ENCODE measurements at places on chromosomes 16 and 17.

DNA sequence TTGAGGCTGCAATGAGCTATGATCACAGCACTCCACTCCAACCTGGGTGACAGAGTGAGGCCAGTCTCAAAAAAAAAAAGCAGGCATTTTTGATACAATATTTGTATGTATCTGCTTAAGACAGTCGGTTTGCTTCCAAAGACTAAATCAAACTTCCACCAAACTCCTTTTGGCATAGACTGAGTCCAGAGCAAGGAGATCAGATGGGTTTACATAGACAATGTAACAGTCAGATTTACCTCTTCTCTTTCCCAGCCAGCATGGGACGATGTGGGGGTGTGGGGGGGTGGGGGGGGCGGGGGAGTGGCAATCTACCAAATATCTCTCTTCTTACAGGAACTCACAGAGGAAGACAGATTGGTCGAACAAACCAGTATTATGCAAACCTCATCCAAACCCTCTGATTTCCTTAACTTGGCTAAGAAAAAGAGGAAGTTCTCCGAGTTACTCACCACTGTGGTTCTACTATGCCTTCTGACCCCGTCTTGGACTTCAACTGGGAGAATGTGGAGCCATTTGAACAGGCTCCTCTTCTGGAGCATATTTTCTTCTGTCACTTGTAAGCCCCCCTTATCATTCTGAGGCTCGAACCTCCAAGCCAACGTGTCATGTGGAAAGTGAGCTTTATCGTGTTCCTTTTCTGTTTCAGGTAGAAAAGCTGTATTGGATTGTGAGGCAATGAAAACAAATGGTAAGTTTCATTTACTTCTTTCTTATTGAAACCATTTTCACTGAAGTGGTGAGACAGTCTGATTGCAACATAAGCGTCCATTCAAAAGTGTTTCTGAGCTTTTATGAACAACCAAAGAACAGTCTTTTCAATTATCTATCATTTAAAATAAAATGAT, at the start of gene MILR1:
TSS of gene MILR1 (plus strand) at position 451 of the 848 bp plus-strand sequence. CDS start at position 505, 54 bp downstream.
- no peak for DNase-seq

DNA sequence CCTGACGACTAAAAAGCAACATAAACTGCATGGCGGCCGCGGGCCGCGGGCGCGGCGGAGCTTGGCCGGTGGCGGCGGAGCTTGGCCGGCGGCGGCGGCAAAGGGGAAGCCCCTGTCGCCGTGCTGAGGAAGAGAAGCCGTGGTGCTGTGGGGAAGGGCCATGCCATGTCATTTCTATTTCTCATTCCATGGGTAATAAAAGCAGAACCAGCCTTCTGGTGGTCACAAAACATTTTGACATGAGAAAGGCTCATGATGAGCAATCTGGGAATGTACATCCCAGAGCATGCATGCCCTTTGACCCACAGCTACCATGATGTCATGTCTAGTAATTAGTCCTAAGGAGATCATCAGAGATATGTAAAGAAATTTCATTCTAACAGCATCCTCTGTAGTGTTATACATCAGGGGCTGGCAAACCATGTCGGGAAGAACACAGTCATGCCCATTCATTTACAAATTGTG, 23.9 kb upstream of the HEATR6 start:
- DNase-seq: no peak

DNA sequence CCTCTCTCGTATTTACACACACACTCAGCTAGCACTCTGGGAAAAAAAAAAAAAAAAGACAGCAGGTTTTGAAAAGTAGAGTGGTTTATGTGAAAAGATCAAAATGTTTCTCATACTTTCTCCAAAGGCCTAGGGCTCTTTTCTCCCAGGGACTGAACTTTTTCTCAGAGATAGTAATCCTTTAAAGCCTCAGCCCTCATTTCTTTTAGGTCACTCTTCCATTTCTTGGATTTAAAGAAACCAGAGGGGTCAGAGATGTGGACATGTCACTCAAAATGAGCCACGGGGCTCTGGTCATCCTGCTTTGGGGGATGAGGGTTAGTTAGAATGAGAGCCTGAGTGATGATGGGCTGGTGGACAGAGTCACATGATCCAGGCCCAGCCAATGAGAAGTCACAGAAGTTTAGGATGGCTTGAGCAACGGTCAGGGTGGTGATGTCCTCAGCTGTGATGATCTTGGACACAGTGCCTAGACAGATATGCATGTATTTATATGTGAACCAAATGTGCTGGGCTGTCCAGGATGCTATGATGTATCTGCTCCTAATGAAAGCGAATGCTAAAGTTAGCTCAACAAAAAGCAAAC, 33.7 kb upstream of the AXIN2 start:
- DNase-seq: no peak

DNA sequence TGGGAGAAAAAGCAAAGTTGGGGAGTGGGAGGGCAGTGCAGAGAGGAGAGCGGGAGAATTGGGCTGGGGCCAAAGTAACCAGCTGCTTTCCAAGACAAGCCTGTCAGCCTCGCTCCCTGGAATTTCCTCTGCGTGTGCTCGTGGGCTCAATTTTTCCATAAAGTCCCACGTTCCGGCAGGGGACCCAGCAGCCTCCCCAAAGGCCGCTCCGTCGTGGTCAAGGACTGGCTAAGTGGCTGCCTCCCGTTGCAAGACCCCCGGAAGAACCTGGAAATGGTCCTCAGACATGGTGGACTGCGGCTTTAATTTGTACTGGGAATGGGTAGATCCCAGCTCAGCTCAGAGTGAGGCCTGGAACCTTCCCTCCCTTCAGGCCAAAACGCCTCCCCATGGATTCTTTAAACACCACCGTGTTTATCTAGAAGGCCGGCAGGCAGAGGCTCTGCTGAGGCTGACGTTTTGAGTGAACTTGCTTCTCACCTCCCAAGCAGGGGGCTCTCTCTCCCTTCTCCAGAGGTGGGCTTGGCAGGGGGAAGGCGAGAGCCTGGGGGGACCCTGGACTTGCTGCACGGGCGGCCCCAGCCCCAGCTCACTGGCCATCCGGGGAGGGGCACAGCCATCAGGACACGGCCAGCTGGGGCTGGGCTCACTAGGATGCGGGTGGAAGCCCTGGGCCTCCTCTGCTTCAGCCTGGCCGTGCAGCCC, 190.0 kb downstream of the C16orf95 start:
- no peak for DNase-seq

- DNase-seq: no peak
These were observed 11.3 kb upstream of the RNF157 start for GRCh38 chr17:76251478-76252039.

DNA sequence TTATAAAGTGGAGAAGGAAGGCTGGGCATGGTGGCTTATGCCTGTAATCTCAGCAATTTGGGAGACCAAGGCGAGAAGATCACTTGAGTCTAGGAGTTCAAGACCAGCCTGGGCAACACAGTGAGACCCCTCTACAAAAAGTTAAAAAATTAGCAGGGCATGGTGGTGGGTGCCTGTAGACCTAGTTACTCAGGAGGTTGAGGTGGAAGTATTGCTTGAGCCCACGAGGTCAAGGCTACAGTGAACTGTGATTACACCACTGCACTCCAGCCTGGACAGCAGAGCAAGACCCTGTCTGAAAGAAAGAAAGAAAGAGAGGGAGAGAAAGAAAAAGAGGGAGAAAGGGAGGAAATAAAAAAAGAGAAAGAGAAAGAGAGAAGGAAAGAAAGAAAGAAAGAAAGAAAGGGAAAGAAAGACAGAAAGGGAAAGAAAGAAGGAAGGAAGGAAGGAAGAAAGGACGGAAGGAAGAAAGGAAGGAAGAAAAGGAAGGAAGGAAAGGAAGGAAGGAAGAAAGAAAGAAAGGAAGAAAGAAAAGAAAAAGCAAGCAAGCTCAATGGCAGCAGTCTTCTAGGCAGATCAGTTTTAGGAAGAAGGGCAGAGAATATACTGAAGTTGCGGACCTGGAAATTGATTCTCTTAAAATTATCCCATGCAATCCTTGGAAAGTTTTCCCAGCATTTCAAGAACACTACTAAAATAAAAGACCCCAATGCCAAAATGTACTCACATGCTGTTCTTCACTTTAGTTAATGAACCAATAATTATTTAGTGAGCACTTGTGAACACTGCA, 53.0 kb downstream of the IKZF3 start:
- DNase-seq: no peak

GRCh38 chr16:70789595-70790447, 11.1 kb downstream of the VAC14 start:
- no peak for DNase-seq

DNA sequence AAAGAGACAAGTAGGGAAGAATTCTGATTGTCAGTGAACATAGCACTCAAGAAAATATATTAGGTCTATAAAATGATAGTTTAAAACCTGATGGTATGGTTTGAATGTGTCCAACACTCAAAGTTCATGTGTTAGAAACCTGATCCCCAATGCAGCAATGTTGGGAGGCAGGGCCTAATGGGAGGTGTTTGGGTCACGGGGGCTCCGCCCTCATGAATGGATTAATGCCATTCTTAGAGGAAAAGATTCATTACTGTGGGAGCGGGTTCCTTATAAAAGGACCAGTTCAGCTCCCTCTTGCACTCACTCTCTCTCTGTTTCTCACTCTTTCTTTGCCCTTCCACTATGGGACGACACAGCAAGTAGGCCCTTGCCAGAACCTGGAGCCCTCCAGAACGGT, 41.5 kb upstream of the SLC47A1 start:
- DNase-seq: no peak

- no peak for DNase-seq
These were observed 5.7 kb upstream of the MPRIP start for GRCh38 chr17:17036524-17036998.

DNA sequence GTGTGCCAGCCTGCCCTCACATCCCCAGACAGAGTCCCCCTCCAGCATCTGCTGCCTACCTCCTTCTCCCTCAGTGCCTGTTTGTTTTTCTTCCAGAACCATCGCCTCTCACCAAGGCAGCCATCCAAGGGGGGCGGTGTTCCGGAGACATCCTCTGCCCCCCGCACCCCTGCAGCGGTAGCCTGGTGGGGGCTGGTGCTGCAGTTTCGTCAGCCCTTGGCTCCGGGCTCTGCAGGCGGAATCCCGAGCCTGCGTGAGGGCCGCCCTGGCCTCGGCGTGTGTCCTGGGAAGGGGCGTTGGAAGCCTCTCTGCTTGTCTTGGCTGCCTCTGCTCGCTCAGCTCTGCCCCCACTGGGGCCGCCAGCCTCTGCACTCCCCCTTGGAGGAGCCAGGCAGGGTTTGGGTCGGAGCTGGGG, 126.0 kb upstream of the CIBAR2 start:
- DNase-seq: peak; percentile 89

DNA sequence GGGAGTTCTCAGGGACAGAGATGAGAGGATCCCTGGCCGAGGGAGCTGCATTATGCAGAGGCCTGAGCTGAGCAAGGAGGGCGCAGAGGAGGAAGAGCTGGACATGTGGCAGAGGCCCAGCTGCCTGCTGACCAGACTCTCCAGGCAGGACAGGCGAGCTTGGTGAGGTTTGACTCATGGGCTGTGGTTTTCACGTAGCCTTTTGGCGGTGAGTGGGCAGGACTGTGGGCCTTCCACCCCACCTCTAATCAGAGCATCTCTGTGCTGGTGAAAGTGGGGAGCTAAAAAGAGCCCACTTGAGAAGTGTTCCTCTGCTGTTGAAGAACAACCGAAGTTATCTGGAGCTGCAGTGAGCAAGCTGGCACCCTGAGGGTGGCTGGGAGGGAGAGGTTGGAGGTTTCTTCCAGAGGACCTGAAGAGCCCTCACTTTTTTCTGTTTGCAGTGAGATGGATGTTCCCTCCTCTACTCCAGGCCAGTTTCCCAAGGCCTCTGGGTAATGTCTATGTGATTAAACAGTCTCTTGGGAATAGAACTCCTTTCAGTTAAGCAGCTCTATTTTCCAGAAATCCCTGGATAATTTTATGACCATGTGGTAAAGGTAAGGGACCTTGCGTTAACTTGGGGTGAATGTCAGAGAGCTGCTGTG, 11.9 kb downstream of the EPN2 start:
- no peak for DNase-seq

- DNase-seq: no peak
These were observed 14.9 kb downstream of the IGFBP4 start for GRCh38 chr17:40457964-40458791.

DNA sequence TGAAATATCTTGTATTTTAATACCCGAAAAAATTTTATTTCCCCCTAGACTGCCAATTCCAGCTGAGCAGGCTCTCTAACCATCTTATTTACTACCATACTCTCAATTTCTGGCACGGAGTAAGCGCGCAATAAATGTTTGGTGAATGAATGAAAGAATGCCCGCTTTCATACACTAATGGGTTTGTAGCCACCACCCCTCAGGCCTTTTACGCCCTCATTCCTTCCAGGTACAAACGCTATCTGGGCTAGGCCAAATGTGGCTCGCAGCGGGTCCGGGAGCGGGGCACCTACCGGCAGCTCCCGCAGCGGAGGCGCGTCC, 536 bp upstream of the PLD2 start:
- DNase-seq: peak; percentile 56

DNA sequence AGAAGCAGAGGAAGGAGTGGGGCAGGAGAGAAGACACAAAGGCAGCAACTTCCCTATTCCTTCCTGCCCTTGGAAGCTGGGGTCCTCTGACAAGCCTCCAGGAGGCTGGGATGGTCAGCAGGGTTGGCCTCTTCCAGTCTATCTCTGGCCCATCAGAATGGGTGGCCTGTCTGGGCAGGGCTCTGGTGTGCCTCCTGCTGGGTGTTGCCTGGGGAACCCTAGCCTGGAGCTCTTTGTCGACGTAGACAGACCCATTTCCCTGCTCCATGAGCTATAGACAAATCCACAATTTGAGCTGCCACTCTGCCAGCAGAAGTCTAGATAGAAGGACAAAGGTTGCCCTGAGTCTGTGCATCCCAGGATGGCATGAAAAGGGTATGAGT, 11.4 kb downstream of the IGFBP4 start:
- DNase-seq: no peak

GRCh38 chr17:34703533-34703932, 124.2 kb downstream of the TMEM132E start:
- no peak for DNase-seq

- DNase-seq: no peak
These were observed 37.4 kb downstream of the DHX38 start for GRCh38 chr16:72131036-72131435.

- DNase-seq: no peak
These were observed 16.8 kb downstream of the CNTNAP4 start for GRCh38 chr16:76293980-76294379.

DNA sequence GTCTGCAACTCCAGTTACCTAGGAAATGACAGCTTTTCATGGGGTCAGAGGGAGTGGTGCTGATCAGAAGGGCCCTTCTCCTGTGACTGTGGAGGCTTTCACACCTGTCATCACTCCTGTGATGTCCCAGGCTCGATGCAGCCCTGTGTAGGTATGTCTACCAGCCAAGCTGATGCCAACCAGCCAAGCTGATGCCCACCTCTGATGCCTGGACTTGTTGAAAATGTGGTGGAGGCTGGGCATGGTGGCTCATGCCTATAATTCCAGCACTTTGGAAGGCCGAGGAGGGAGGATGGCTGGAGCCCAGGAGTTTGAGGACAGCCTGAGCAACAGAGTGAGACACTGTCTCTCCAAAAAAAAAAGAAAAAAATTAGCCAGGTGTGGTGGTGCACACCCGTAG, 33.7 kb upstream of the RGS9 start:
- DNase-seq: no peak

- no peak for DNase-seq
These were observed 5.5 kb downstream of the OR1F1 start for GRCh38 chr16:3193221-3194212.
